ENCODE measurements at places on chromosomes 2 and 18. TPM values are rescaled to one million over a fixed set of nuclear protein-coding genes. Genes with fewer than 3 reads are reported as not detected.

GRCh38 chr2:96359310-96359709, 23.7 kb downstream of the NCAPH start:
- no peak for DNase-seq

The GPR39 gene
- total RNA-seq: 0.29 TPM

GRCh38 chr2:120885321-120885720, 149.7 kb downstream of the GLI2 start:
- DNase-seq: no peak

DNA sequence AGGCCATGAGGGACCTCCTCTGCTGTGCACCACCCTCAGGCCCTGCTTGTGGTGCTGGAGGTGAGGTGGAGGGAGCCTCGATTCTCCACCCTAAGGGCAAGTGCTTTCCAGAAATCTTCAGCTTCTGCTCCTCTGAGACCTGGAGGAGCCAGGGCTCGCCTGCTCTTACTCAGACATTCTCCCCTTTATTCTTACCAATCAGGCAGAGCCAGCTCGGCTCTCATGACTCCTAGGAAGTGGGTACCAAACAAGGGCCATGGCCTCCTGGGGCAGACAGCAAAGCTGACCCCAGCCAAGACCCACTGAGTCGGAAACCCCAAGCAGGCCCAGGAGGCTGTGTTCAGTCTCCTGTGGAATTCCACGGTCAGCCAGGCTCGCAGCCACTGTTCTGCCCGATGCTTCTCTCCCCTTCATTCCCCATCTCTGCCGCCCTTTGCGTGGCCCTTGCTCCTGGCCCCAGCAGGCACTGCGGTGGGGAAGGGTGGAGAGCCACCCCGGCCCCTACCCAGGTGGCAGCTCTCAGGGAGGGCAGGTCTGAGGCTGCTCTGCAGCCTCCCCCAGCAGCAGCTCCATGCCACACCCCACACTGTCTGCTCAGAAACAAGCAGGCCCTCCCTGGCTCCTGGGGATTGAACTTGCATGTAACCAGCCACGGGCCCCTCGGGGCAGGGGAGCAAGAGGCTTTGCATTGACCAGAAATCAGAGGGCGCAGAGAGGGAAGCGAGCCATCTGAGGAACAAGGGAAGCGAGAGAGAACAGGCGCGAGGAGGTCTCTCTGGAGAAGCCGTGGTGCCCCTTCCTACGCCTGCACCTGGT, 24.0 kb downstream of the HS1BP3 start:
- DNase-seq: peak; percentile 16

DNA sequence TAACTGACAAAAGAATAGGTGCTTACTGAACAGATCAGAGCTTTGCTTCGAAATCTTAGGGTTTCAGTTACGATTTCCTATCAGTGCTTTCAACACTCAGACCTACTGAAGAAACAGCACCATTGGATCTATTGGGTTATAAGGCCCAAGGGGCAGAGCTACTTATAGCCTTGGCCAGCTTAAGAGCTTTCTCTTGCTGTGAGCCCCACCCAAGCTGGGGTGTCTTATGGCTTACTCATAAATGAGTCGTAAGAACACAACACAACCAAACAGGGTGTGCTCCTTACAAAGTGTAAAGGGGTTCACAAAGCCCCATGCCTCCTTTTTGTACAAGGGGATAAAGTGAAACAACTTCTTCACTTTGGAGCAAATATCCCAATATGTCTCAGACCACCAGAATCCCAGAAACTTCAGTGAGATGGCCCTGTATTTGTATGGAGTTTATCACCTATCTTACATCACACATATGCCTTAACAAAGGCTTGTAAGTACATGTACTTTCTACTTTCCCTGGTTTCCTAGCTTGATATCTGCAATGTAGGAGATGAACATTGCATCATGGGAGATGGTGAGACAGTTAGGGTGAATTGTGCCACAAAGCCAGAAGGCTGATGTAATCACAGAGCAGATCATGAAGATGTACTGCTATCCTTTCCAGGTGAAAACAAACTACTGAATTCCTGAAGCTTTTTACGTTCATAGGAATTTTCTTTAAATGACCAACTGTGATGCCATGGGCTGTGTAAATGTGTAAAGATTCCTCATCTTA, 115.5 kb upstream of the GLI2 start:
- no peak for DNase-seq

The CLHC1 gene
- total RNA-seq: 8.1 TPM

The CD8B gene
- total RNA-seq: 0.81 TPM

DNA sequence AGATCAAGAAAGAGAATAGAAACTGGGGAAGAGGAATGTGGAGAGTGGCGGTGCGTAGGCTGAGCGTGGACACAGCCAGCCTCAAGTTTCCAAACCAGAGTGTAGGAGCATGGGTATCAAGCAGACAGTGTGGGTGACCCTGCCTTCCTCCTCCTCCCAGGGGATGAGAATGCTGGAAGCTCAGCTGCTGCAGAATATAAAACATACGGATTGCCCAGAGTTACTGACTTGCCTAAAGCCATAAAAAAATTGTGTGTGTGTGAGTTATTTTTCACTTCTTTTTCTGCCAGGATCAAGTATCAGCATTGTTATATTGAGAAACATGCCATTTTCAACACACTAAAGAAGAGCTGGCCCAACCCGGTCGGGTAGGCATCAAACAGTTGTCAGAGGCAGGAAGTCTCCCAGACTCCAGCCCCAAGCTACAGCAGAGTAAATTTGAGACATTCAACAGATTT, 333.3 kb upstream of the ACVR2A start:
- peak; percentile 44 for DNase-seq

DNA sequence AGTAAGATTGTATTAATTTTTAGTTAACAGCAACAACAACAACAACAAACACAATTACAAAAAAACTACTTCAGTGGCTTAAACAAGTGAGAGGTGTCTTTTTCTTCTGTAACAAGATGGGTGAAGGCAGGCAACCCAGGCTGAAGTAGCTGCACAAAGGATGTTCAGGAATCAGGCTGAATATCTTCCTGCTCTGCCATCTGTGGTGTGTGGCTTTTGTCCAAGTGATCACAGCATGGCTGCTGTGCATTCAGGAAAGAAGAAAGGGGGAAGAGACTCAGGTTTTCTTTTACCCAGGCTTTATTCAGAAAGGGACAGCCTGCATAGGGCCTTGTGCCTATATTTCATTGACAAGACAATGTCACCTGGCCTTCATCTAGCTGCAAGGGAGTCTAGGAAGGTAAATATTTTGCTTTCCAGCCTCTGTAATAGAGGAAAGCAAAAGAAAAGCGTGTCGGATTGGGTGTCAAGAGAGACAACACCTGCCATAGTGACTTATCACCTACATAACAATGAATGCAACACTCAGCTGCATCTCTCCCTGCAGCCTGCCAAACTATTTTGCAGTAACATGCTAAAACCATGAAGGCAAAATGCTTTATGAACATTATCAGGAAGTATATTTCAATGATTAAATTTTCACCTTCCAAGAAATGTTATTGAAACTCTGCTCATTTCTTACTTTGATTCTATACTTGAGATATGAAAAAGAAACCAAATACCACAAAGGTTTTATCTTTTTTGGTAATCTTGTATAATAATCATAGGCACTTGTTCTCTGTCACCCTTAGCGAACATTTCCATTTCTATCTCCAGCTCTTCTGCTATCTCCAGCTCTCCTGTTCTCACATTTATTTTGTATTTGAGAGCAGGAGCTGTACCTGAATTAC, 14.6 kb downstream of the G6PC2 start:
- no peak for DNase-seq

GRCh38 chr2:60984720-60985119, 32.8 kb upstream of the PEX13 start:
- no peak for DNase-seq

GRCh38 chr2:80459028-80459427, 154.5 kb upstream of the LRRTM1 start:
- DNase-seq: no peak
